ENCODE measurements at places on chromosomes 5 and 9. TPM values are rescaled to one million over a fixed set of nuclear protein-coding genes. Genes with fewer than 3 reads are reported as not detected.

The RANBP3L gene
- 0.50 TPM for total RNA-seq

The PCDHB15 gene
- total RNA-seq, result 0.10 TPM

The OR13F1 gene
- total RNA-seq, result not detected

The IRGM gene
- total RNA-seq, result 0.08 TPM

The WDR31 gene
- total RNA-seq, result 0.43 TPM

The NSMF gene
- 40.0 TPM for total RNA-seq

The FBN2 gene
- 12.8 TPM for total RNA-seq

The BARX1 gene
- not detected for total RNA-seq

The PCDHA4 gene
- 0.07 TPM for total RNA-seq

All from HT1080 (cell line).